Upper lobe of left lung (tissue), 6 donors: ENCODE measurements at places on chromosomes 6 and 20.

- DNase-seq, result no peak
Measured at GRCh38 chr20:63518351-63518861, 2.2 kb upstream of the PPDPF start.

GRCh38 chr6:146246028-146246427, 217.2 kb downstream of the GRM1 start:
- no peak for DNase-seq

DNA sequence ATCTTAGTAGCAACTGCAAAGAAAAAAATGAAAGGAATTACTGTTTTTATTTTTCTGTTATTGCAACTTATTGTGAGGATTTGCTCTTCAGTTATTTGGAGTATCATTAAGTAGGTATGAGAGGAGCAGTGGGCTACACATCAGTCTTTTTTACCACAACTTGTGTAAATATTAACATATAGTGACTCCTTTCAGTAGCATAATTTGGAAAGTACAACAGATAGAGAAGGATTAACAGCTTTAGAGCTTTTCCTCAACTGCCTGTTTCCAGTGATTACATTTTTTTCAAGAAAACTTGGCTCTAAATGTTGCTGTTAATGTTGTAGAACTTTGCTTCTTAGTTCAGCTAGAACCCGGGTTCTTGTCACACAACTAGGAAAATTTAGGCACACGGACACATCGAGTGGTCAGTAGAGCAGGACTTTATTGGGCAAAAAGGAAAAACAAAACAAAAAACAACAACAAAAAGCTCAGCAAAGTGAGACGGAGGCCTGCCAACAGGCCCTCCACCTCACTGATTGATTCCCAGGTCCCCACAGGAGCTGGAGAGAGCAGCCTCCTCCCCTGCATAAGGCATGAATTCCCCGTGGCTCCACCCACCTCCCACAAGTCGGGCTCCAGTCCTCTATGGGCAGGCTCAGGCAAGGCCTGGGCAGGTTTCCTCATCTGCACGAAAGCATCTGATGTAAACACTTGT, 75.1 kb downstream of the ADGRG6 start:
- DNase-seq, result no peak

DNA sequence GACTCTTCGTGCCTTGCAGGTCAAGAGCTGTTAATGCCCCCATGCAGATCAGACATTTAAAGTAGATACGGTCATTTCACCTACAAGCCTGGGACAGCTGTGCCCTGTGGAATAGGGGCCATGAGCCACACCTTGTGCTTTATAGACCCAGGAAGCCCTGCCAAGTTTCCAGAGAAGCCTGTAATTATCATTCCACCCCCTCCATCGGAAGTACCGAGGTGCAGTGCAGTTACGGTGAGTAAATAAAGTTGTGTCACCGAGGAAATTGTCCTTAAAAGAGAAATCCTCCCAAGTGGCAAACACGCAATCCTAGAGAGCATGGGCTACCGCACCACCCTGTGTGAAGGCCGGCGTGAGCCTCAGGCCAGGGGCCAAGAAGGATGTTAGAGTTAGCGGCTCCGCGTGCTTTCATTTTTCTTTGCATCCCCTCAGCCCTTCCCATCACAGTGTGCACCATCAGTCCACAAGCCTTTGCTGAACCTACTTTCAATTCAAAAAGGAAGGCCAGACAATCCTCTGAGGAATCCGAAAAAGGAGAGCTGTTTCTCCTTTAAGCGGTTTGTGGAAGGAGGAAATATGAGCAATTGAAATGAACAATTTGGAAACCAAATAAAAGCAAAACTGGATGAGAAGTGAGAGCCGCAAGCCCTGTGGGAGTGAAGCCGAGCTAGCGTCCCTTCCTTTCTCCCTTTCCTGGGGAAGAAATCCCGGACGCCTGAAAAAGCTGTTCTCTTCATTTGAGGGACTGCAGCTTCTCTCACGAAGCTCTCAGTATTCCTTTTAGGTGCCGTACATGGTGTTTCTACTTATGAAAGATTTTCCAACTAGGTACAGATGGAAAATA, 183.3 kb upstream of the PDE10A start:
- DNase-seq, result no peak

DNA sequence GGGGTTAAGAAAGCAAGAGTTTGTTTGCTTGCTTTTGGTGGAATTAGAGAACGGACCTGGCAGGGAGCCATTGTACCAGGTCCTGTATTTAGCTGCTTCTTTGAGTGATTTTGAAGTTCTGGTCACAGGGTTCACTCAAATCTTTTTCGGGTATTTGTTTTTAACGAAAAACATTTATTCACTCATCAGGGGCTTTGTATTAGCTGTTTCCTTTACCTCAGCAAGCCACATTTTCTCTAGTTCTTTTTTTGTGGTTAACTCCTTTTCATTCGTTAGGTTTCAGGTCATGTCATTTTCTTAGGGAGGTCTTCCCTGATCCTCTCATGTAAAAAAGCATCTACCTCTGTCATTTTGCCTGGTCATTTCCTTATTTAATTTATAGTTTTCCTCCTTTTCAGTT, 1502.2 kb downstream of the GRIK2 start:
- no peak for DNase-seq

DNA sequence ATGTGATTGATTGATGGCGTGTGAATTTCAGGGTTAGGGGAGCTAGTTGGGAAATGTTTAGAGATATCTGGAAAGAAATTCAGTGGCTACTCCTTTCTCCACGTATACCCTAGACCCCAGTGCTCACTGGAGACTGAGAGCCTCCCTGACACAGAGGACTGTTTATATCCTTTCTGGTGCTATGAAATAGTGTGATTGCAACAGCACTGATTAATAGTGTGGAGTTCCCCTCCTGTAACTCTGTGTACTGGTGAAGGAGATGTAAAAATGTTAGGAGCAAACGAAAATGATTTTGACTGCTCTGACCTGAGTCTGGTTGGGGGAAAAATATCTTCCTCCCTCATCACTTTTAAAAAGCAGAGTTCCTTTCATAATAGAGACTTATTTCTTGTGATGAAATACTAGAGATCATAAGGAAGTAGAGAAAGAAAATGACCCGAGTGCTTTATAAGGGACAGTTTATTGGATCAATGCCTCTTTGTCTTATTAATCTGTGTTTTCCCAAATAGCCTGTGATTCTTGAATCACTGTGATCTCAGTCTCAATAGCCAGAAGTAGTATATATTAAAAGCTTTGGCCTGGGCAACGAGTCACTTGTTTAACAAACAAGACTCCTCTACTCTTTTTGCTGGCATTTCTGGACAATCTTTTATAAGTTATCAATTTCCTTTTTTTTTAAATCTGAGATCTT, 92.3 kb downstream of the RNF182 start:
- no peak for DNase-seq

DNA sequence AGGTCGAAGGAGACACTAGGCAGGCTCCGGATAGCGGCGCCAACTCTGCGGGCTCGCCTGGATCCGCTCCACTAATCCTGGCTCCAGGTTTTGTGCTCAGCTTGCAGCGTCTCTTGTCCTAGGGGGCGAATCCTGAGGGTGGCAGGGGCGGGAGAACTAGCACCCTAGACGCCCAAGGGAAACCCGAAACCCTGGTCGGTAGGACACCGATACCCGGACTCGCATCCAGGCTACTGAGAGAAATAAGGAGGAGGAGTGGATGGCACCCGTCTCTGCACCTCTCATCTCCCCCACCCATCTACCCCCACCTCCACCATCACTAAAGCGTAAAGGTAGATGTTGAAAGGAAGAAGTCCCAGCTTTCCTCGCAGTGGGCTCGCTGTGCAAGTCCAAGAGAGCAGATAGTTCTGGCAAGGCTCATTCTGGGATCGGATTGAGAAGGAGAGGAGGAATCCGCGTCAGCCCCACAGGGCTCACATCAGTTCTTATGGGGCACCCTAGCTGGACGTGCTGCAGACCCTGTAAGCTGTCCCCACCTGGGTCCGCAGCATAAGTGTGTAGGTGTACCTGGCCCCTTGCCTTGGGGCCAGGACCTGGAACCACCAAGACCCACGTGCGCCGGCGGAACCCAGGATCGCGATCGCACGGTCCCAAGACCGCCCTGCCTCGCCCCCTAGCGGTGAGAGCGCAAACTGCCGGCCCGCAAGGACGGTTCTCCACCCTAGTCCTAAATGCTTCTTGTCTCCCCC, 6.9 kb downstream of the SLC32A1 start:
- peak; percentile 61 for DNase-seq

- DNase-seq, result no peak
Measured at GRCh38 chr6:160051390-160051789, 70.2 kb upstream of the SLC22A1 start.

DNA sequence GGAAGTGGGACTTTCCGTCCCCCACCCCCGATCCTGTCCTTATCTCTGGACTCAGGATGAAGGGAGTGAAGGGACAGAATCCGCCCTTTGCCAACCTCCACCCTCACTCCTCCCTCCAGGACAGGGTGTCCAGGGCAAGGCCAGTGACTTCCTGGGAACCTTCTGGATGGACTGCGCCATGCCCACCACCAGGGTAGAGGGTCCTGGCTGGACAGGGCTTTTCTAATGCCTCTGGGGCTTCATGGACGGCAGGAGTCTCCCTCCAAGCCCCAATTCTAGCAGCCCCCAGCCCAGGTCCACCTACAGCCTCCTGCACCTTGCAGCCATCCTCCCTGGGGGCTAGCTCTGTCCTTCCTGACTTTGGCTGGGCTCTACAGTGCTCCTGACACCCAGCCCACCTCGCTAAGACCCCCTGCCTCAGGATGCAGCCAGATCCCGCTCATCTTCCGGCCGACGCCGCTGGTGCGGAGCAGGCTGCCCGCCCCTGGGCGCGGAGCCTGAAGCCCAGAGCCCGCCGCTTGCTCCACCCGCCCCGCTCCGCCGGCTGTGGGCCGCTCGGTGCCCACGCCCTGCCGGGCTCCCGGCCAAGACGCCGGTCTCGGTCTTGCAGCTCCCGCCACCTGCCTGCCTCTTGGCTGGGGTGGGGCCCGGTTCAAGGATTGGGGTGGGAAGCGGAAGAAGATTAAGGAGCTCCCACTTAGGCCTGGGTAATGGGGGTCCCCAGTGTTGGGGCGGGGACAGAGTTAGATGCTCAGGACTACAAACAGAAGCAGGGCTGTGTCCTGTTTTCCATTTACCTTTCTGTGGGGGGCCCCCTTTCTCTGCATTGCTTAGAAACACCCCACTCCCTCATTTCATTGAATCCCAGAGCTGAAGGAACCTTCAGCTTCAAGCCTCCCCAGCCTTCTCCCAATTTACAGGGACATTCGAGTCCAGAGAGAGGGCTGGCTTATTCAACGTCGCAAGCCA, 72.8 kb downstream of the MDGA1 start:
- DNase-seq, result peak; percentile 76

DNA sequence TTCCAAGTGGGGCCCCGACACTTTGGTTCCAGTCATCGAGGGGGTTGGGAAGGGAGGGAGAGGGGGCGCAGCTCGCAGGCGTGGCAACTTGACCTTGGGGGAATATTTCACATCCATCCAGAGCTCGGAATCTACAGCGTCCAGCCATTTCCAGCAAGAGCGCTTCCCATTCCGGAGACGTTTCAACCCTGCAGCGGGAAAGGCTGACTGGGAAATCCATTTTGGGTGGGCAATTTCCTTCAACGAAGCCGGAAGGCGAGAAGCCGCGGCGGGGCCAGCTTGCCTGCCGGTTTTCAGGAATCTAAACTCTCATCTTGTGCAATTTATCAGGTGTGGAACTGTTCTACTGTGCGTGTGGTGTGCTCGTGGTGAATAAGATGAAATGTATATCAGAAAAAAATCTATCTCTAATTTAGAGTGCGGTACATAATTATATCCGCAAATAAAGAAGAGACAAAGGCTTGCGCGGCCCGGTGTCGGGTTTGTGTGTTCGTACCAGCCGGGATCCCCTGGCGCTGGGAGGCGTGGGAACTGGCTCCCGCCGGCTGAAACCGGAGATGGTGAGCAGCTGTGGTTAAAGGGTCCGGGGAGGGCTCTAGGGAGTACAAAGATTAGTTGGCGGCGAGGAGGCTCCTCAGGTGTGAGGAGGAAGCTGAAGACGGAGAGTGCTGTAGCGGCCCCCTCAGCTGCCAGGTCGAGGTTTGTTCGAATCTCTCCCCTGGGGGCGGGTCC, 4.8 kb downstream of the SLC32A1 start:
- DNase-seq, result peak; percentile 59

DNA sequence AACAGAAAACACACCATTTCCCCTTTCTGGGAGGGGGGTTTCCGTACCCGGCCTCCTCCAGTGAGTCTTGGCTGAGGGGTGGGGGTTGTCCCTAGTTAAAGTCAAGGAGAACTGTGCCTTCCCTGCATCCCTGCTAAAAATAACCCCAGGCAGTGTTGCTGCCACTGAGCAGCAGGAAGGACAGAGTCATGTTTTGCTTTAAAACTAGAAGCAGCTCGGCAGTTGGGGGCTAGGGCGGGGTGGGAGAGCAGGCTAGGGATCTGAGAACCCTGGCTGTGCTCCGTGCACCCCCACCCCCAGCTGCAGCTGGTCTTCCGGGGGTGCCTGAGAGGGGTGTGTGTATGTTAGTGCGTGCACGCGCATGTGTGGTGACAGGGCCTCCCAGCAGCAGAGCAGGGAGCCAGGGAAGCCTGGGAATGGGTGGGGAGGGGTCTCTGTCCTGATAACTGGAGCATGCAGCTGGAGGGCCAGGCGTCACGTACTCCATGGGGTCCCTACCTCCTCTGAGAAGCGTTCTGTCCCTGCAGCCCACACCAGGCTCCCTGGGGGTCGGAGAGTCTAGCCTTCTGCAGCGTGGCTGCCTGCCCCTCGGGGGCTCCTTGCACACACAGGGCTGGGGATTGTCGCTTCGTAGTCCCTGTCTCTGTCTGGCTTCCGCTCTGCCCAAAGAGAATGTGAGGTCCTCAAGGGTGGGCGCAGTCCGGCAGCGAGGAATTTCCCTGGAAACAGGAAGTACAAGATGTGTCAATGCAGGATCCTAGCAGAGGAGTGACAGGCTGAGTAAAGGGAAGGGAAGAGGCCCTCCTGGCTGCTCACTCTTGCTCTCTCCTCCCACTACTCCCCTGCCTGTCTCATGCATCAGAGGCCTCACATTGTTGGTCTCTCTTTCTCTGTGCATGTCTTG, 16.8 kb upstream of the ARMC12 start:
- peak; percentile 71 for DNase-seq
